ENCODE measurements at places on chromosomes 16 and 17.

DNA sequence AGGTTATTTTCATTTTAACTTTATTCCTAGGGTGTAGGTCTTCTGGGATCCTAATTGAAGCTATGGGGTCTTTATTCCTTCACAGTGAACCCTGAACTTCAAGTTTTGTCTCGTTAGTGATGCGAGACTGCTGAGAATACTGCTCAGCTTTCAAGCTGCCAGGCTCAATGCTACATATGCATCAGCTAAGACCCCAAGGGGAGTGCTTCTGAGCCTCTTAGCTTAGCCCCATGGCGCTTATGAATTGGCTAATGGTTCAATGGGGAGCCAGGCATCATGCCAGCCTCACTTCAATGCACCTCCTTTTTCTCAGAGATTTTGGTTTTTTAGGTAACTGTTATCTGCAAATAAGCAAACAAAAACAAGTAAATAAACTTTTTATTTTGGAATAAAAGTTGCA, 94.1 kb upstream of the SIAH1 start:
- DNase-seq = no peak

- no peak for DNase-seq
These were observed 2.6 kb upstream of the MBTPS1 start for GRCh38 chr16:84119368-84119767.

GRCh38 chr17:12765548-12765947, 23.8 kb upstream of the ARHGAP44 start:
- DNase-seq = peak; percentile 40

- no peak for DNase-seq
These were observed 22.8 kb downstream of the SPAG9 start for GRCh38 chr17:51097708-51098446.

DNA sequence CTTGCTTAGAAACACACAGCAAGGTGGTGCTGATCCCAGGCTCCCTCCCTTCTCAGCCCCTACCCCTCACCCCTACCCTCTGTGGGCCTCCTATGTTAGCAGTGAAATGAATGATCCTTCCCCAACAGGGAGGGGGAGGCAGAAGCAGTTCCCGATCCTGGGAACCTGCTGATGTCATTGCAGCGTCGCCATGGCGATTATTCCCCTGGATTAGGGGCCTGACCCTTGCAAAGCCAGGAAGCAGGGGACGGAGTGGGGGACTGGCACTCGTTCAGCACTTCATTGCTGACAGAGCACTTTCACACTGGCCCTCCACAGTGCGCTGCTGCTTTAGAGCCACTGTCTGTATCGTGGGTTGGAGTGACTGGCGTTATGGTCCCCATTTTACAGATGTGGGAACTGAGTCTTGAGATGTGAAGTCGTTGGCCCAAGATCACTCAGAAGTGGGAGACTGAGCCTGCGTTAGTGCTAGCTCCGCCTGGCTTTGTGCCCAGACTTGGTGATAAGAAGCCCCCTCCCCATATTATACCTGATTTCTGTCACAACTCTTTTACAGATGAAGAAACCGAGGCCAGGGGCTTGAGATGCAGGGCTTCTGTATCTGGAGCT, 26.6 kb downstream of the LASP1 start:
- no peak for DNase-seq

DNA sequence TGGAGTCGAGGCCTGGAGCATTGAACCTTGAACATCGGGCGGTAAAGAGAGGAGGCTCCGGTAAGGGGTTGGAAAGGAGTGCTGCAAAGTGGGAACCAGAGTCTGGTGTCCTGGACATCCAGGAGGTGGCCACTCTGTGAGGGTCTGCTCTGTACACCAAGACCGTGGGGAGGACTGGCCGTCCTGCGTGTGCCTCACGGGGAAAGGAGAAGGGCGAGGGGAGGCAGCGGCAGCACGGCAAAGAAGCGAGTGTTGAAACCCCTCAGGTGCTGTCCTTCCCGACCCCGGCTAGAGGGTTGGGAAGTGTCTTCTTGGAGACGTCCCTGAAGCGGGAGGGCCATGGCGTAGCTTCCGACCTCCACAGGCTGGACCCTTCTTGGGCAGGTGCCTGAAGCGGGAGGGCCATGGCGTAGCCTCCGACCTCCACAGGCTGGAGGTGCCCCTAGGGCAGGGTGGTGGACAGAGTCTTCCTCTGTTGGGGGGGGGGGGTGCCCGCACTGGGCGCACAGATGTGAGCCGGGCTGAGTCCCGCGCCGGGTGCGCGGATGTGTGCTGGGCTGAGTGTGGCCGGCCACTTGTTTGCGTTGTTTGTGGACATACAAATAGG, 42.0 kb downstream of the FOXK2 start:
- no peak for DNase-seq

DNA sequence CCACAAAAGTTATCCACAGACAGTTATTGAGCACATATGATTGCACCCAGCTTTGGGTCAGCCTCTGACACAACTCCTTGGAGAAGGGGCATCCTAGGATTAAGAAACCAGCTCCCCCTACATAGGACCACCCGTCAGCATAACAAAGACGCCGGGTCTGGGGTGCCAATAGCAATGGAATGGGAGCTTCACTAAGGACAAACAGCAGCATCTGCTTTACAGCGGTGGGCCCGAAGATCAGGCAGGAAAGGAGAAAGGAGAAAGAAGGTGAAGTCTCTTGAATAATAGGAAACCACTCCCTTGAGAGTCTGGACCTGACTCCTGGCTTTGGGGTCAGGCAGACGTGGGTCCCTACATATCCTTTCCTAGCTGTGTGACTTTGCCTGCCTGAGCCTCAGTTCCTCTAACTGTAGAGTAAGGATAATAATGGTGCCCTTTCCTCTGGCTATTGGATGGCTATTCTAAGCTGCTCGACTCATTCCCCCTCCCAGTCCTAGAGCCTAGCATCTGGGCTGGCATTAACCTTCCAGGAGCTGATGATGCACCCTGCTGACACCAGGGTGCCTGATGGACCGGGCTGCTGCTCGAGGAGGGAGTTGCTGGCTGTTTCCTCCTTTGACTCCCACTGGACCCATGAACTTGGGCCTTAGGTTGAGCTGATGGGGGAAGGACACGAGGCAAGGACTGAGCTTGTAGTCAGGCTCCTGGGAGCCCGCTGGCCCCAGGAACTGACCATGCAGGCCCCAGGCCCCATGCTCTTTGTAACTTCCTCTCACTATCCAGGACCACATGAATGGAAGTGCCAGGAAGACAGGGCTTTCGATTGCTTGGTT, 94.2 kb downstream of the C16orf78 start:
- DNase-seq = no peak

- DNase-seq = peak; percentile 80
These were observed 4.3 kb downstream of the CAMKK1 start for GRCh38 chr17:3888343-3889171.

- DNase-seq = no peak
These were observed 4.7 kb upstream of the PRR29 start for GRCh38 chr17:63993368-63993985.

GRCh38 chr16:87077750-87078127, 239.5 kb downstream of the C16orf95 start:
- DNase-seq = no peak

- DNase-seq = no peak
These were observed 32.2 kb upstream of the IL21R start for GRCh38 chr16:27369806-27370205.

DNA sequence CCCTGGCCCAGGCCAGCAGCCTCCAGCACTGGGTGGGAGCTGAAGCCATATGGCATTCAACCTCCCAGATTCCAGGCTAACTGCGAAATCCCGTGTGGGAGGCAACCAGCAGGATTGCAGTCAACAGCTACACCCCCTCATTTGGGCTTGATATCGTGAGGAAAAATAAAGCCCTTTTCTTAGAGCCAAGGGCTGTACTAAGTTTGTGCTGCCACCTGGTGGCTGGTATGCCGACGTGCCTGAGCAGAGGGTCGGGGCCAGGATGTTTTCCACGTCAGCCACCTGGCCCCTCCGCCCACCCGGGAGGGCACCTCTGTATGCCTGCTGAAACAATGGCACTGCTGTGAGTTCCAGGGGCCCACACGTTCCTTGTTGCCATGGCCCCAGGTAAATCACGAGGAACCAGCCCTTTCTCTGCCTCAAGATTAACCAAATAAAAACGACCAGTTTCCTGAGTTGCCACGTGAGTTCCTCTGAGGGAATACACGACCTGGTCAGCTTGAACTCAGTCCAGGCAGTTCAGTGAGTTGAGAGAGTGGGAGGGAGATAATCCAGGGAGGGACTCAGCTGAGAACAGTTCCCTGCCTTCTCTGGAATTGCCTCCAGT, 9.0 kb downstream of the TMEM98 start:
- peak; percentile 41 for DNase-seq

All from fibroblast of skin of left quadriceps (primary cell).